ENCODE measurements at places on chromosomes 4 and X. TPM values are rescaled to one million over a fixed set of nuclear protein-coding genes. Genes with fewer than 3 reads are reported as not detected.

UCHL1 gene
- total RNA-seq, result 2.3 TPM

DNA sequence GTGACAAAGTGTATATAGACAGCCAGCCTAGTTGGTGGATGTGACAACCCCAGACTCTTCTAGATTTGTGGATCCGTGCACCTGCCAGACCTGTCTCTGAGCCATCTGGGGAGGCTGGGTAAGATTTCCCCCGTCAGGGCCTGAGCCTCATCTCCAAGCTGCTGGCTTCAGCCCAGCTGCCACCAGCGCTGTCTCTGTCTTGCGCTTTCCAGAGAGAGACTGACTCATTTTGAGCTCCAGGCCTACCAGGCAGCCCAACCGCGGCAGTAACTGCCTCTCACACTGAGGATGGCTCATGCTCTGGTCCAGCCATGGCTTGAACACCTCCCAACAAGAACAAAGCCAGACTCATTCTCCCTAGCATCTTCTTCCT lies 26.4 kb downstream of the NOP14 start:
- peak; percentile 93 for DNase-seq

F11 gene
- total RNA-seq, result not detected

GRCh38 chrX:81411517-81411916 lies 209.6 kb downstream of the SH3BGRL start:
- DNase-seq, result no peak

REPS2 gene
- total RNA-seq, result 11.2 TPM

GRCh38 chr4:4838936-4839810 lies 20.3 kb upstream of the MSX1 start:
- DNase-seq, result no peak

- DNase-seq, result peak; percentile 69
Measured at GRCh38 chrX:12956704-12957534, 18.0 kb upstream of the TMSB4X start.

PLAC8 gene
- total RNA-seq, result 2.8 TPM

GRCh38 chrX:56279863-56280262 lies 47.7 kb downstream of the KLF8 start:
- no peak for DNase-seq

DNA sequence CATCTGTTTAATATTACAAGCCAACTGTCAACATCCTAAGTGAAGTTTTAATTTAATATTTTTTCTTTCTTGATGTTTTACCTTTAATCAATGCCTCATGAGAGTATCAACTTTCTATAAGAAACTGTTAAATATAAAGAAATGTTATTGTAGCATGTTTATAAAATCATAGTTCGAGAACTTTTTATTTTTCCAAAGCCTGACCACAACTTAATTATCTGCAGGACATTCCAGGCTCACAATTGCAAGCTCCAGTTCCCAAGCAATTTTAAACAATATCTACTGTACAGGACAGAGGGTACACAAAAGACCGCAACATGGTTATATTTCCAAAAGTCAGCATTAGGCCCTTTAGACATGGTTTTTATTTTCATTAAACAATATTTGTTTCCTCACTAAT lies 20.1 kb downstream of the STX18 start:
- DNase-seq, result no peak

DNA sequence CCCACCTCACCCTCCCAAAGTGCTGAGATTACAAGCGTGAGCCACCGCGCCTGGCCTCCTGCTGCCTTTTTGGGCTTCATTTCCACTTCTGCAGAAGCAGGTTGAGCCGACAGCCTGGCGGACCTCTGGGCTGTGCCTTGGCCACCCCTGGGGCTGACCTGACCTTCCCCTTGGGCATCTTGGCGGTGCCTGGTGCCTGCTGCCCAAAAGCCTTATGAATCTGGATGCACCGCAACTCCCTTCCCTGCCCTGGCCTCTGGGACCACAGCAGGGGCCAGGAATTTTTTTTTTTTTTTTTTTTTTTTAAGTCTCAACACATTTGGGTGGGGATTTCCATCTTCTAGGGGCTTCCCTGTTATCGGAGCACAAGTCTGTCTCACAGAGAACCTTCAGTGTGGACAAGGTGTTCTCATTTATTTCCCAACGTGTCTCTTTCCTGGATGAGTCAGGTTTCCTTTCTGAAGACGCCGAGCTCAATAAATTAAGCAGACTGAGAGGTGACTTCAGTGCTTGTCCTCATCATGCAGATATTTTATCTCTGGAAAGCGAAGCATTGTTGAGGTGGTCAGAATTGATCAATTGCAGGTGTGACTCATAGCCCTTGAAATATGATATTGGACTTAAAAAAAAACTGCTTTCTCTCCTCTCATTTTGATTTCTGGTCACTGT lies 79.7 kb downstream of the SHROOM2 start:
- peak; percentile 32 for DNase-seq

DNA sequence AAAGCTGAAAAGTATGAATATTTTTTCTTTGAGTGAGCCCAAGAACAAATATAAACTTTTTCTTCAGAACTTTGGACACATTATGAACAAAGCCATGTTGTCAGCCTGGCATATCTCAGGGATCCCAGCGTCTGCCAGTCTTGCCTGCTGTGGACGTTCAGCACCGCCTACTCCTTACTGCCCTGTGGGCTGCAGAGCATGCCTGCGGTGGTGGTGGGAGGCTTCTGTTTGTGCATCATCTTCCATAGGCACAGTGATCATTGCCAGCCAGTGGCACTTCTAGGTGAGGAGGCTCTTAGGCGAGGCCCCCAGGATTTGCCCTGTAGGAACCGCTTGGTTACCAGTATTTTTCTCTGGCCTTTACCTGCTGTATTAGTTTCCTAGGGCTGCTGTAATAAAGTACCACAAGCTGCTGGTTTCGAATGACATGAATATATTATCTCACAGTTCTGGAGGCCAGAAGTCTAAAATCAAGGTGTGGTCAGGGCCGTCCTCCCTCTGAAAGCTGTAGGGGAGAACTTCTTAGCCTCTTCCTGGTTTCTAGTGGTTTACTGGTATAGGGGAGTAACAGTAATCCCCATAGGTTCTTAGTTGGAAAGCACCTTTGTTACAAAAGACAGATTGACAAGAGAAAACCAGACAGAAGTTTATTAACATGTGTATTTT lies 15.4 kb downstream of the ANXA3 start:
- peak; percentile 49 for DNase-seq

LNX1 gene
- total RNA-seq, result not detected

MAGEA8 gene
- not detected for total RNA-seq

DUSP9 gene
- total RNA-seq, result 0.16 TPM

CORIN gene
- 0.33 TPM for total RNA-seq

GRCh38 chr4:79650794-79651431 lies 242.9 kb upstream of the GK2 start:
- DNase-seq, result peak; percentile 44

DNA sequence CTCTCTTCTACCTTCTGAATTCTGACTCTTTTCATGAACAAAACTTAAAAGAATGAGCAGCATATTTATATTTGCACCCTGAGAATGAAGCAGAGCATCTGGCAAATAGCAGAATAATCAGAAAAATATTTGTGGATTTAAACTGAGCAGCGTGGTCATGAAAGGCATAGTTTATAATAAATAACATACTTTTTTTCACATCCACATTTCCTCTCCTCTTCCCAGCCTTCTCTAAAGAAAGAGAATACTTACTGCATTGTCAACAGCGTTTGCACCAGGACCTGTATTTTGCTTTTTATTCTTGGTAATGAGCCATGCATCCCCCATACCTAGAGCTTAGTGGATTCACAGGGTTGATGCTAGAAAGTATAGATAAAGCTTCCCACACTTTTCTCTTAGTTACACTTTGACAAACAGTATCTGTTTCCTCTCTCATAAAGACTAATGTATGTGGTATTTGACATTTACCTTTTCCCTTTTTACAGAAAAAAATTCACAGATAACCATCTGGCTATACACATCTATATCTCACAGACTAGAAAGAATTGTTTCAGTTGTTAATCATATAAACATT lies 131.5 kb downstream of the PRSS12 start:
- no peak for DNase-seq

DNA sequence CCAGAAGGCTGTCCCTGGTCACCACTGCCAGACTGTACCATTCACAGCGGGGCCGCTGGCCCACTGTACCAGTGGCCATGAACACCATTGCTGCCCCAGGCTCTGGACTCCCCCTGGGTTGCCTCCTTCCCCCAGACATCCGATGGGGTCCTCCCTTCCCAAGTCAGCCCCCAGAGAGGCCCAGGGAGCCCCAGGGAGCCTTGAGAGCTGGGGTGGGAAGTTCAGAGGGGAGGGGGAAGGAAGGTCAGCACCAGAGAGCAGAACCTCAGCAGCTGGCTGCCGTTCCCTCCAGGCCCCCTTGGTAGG lies 441 bp upstream of the ARHGAP4 start:
- DNase-seq, result no peak

GRCh38 chr4:15143551-15143950 lies 141.3 kb downstream of the CPEB2 start:
- DNase-seq, result no peak

DNA sequence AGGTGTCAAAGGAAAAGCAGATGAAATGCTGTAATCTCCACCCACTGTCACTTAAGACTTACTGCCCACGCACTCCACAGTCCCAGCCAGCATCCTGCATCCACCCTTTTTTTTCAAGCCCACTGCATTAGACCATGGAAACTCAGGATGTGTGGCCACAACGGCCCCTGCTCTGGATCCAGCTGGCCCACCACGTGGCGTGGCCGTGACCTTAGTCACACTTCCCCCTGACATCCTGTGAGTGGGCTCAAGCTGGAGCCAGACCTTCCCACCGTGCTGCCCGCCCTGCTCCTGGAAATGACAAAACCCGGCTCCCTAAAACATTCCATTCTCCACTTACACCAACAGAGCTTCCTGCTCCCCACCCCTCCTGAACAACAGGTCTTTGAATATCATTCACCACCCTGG lies 588.3 kb upstream of the DIPK2B start:
- peak; percentile 45 for DNase-seq

- DNase-seq, result no peak
Measured at GRCh38 chr4:56360071-56360470, 27.2 kb downstream of the AASDH start.

DDIT4L gene
- total RNA-seq, result not detected

DNA sequence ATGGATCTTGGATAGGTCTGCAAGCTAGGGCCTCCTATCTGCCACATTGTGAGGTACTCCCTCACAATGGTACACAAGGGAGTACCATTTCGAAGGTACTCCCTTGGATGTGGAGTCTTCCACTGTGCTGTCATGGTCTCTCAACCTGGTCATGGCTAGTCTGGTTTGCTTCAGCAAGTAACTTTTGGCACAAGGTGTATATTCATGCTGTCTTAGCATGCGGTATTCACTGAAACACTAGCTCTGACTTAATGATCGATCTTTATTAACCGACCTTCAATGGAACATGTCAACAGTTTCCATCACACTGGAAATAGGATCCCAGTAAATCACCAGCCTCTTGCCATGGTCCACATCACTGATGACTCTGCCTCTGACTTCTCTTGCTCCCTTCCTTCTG lies 77.5 kb upstream of the HS3ST1 start:
- DNase-seq, result no peak

GRCh38 chr4:179110816-179111215 lies 1668.6 kb upstream of the AGA start:
- DNase-seq, result no peak

DNA sequence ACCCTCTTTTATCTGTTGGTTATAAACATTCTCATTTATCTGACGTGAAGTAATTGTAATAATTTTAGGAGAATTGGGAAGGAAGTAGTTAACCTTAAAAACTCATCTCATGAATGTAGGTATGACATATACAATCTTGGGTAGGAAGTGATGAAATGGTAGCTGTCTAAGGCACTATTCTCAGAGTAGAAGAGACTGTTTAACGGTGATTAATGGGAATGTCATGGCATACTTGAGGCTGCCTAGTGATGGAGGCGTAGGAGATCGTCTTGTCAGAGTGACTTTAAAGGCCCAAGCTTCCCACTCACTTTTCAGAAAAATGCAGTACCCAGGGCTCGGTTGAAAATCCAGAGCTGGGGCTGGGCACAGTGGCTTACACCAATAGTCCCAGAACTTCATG lies 19.4 kb upstream of the AGA start:
- DNase-seq, result no peak

GRCh38 chrX:40644176-40644575 lies 3.2 kb downstream of the CXorf38 start:
- no peak for DNase-seq

PROM1 gene
- total RNA-seq, result 4.0 TPM

CA5B gene
- 7.0 TPM for total RNA-seq

SUPT20HL2 gene
- total RNA-seq, result not detected

DNA sequence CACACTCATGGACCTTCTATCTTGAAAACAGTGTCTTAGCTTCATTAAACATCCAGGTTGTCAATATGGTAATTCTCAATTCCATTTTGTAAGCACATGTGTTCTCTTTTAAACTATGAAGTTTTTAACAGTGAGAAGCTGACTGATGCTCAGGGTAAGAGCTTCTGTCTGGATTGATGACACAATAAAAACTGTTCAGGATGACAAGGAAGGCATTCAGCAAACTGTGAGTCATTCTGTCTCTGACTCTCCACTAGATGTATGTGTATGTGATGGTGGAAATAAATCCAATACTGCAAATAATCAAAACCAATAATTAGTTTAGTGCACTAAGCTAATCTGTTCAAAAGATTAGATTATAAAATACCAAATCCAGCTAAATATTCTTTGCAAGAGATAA lies 115.3 kb upstream of the ARX start:
- peak; percentile 32 for DNase-seq

- no peak for DNase-seq
Measured at GRCh38 chr4:89316931-89317366, 9.3 kb upstream of the GPRIN3 start.

- DNase-seq, result no peak
Measured at GRCh38 chrX:116667346-116668134, 204.8 kb upstream of the CT83 start.

DNA sequence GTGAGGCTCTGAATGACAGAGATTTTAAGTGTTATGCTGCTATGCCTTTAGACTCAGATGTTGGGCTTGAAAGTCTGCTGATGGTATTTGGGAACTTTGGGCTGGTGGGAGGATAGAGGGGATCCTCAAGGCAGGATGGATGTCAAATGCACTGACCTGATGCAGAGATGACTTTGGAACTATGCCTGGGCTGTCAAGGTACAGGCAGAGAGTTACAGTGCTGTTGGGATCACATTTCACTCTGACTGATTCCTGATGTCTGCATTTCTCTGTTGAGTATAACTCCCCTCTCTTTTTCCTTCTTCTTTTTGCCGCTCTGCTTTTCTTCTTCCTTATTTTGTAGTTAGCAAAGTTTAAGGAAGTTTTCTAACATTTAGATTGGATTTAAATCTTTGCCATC lies 271.8 kb upstream of the ARX start:
- DNase-seq, result no peak

DNA sequence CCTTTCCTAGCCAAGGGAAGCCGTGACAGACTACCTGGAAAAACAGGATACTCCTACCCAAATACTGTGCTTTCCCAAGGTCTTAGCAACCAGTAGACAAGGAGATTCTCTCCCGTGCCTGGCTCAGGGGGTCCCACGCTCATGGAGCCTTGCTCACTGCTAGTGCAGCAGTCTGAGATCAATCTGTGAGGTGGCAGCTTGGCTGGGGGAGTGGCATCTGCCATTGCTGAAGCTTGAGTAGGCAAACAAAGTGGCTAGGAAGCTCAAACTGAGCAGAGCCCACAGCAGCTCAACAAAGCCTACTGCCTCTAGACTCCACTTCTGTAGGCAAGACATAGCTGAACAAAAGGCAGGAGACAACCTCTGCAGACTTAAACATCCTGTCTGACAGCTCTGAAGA lies 177.1 kb downstream of the PARM1 start:
- no peak for DNase-seq

GRCh38 chrX:41308884-41309647 lies 24.9 kb upstream of the DDX3X start:
- no peak for DNase-seq
